ENCODE measurements at places on chromosomes 11 and 22. TPM values are rescaled to one million over a fixed set of nuclear protein-coding genes. Genes with fewer than 3 reads are reported as not detected.

The MRGPRE gene
- total RNA-seq: 0.30 TPM

The AIP gene
- 59.9 TPM for total RNA-seq

The SCGB1D2 gene
- not detected for total RNA-seq

- DNase-seq: no peak
These were observed 2.9 kb downstream of the ALDH3B1 start for GRCh38 chr11:68012843-68013610.

DNA sequence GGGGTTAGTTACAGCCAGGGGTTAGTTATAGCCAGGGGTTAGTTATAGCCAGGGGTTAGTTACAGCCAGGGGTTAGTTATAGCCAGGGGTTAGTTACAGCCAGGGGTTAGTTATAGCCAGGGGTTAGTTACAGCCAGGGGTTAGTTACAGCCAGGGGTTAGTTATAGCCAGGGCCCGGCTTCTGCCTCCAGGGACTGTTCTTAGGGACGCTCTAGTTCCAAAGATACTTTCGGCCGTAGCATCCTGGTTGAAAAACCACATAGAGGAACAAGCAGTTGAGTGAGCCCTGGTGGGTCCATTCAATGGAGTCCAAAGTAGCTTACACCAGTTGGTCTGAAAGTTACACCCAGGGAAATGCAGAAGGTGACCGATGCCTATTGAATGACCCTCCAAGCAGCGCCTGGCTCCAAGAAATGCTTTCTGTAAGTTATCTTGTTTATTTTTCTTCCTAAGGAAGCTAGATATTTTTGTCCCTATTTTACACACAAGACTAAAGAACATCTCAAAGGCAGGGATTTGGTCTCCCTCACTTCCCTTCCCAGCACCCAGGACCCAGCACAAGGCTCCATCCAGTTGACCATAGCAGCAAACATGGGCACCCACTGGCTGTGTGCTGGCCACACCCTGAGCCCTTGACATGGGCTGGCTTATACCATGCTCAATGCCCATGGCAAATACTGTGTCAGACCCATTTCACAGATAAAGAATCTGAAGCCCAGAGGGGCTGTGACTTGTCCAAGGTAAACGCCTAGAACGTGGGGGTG is 49.7 kb upstream of the SHISAL1 start:
- DNase-seq: no peak
